K562 (cell line): ENCODE measurements at places on chromosomes 6 and 20.
A peak's percentile ranks its signal among the peaks of the same experiment; 100 is the strongest.

DNA sequence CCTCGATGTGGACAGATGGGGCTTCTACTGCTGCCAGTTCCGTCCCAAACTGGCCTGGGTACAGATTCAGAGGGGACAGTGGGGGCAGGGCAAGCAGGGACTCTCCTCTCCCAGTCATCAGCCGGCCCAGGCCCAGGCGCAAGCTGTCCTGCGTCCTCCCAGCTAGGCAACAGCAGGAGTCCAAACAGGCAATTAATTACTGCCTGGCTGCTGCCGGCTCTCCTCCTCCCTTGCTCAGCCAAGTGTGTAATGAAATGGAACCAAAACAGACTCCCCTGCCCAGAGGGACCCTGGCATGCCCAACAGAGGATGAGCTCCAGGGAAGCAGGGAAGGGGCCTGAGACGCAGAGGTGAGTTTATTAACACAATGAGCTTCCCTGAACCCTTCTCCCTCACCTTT is 17.8 kb upstream of the SLC32A1 start:
- H3K27me3 ChIP-seq: peaks cover 65% of the 10 kb centered on the region
- H3K4me3 ChIP-seq: no peak overlapping the region
- no peak for DNase-seq
- H3K4me1 ChIP-seq: no peaks in the 10 kb centered on the region
- no peak overlapping the region for H3K27ac ChIP-seq

DNA sequence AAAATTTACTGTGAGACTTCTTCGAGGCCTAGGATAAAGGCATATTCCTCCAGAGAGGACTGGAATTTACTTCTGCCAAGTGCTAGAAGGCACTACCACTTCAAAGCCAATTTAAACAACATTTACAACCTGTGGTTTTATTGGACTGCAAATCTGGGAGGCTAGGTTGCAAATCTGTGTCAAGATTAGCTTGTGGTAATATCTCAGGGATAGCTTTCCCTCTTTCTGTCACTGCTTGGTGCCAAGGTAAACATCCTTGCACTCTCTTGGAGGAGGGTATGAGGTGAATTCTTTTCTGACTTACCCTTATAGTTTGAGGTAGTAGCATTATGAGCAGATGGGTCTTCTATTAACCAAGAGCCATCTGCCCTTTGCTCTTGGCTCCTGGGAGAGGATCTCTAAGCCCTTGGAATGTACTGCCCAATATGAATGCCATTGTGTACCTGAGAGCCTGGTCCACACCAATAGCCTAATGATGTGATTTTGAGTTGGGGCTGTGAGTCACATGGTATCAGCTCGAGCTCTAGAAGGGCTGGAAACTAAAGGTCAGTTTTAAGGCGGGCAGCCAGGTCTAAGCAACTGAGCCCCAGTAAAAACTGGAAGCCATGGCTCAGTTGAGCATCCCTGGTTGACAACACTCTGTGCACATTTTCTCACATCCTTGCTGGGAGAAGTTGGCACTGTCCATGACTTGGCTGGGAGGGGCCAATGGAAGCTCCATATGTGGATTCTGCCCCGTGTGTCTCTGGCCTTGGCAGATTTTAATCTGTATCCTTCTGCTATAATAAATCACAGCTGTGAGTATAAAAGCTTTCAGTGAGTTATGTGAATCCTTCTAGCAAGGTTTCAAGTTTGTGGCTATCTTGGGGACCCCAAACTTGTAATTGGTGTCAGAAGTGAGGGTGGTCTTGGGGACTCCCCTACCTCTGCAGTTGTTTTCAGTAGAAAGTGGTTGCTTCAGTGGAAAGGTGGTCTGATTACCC is 188.1 kb downstream of the UBE3D start:
- H3K4me1 ChIP-seq: no peaks in the 10 kb centered on the region
- no peaks in the 10 kb centered on the region for H3K36me3 ChIP-seq
- H3K27me3 ChIP-seq: no peaks in the 10 kb centered on the region
- no peak overlapping the region for H3K27ac ChIP-seq

DNA sequence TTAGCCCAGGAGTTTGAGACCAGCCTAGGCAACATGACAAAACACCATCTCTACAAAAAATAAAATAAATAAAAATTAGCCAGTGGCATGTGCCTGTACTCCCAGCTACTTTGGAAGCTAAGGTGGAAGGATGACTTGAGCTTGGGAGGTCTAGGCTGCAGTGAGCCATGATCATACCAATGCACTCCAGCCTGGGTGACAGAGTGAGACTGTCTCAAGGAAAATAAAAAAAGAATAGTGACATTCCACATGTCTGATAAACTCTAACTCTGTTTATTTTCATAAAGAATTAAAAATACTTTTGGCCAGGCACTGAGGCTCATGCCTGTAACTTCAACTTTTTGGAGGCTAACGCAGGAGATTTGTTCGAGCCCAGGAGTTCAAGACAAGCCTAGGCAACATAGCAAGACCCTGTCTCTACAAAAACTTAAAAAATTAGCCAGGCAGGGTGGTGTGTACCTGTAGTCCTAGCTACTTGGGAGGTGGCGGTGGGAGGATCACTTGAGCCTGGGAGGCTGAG is 115.1 kb downstream of the GJA1 start:
- DNase-seq: no peak
- H3K4me3 ChIP-seq: no peak overlapping the region

- no peaks in the 10 kb centered on the region for H3K36me3 ChIP-seq
- no peaks in the 10 kb centered on the region for H3K27me3 ChIP-seq
- no peaks in the 10 kb centered on the region for H3K4me1 ChIP-seq
- H3K27ac ChIP-seq: no peak overlapping the region
- no peak overlapping the region for H3K4me3 ChIP-seq
- no peak for DNase-seq
These were observed 62.6 kb downstream of the OGFRL1 start for GRCh38 chr6:71351190-71351589.

GRCh38 chr20:49203746-49204145 is 15.5 kb upstream of the DDX27 start:
- no peak overlapping the region for H3K4me3 ChIP-seq
- no peaks in the 10 kb centered on the region for H3K4me1 ChIP-seq
- H3K27ac ChIP-seq: no peak overlapping the region
- H3K27me3 ChIP-seq: no peaks in the 10 kb centered on the region
- DNase-seq: no peak
- no peaks in the 10 kb centered on the region for H3K36me3 ChIP-seq

DNA sequence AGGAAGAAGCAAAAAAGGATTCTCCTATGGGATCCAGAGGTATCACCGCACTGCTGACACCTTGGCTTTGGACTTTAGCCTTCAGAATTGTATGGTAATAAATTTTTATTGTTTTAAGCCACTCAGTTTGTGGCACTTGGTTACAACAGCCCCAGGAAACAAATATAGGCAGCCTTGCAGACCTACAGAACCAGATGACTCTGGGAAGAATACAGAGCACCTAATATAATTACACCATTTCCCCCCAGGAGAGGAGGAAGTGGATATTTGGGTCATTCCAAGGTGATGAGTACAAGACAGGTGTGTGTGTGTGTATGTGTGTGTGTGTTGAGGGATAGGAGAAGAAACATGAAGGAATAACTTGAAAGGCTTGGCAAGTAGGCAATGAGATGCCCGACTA is 84.2 kb upstream of the ENPP5 start:
- H3K27ac ChIP-seq: no peak overlapping the region
- no peak overlapping the region for H3K4me3 ChIP-seq
- H3K36me3 ChIP-seq: no peaks in the 10 kb centered on the region
- H3K27me3 ChIP-seq: no peaks in the 10 kb centered on the region
- DNase-seq: no peak

GRCh38 chr20:19130613-19130984 is 81.8 kb upstream of the SLC24A3 start:
- H3K36me3 ChIP-seq: no peaks in the 10 kb centered on the region
- H3K27me3 ChIP-seq: no peaks in the 10 kb centered on the region
- H3K4me3 ChIP-seq: no peak overlapping the region
- DNase-seq: no peak
- H3K4me1 ChIP-seq: no peaks in the 10 kb centered on the region

- DNase-seq: peak; percentile 15
- H3K4me1 ChIP-seq: no peaks in the 10 kb centered on the region
- no peak overlapping the region for H3K27ac ChIP-seq
- H3K36me3 ChIP-seq: no peaks in the 10 kb centered on the region
- no peaks in the 10 kb centered on the region for H3K27me3 ChIP-seq
- H3K4me3 ChIP-seq: no peak overlapping the region
These were observed 66.5 kb upstream of the SLC35F1 start for GRCh38 chr6:117840541-117840983.

DNA sequence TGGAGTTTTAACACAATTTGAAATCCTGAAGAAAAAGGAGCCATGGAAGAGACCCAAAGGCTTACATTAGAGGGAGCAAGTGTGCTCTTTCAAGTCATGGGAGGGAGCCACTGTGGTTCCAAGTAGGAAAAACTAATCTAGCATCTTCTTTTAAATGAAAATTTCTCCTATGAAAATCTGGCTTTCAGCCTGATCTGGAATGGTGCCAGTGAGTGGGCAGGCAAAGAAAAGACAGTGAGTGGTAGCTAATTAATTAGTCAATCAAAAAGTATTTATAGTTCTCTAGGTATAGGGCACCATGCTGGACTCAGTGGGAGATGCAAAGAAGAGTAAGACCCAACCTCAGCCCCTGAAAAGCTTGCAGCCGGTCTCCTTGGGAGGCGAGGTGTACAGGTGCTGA is 21.9 kb downstream of the CAP2 start:
- H3K27ac ChIP-seq: no peak overlapping the region
- H3K4me3 ChIP-seq: no peak overlapping the region
- no peak for DNase-seq
- H3K27me3 ChIP-seq: no peaks in the 10 kb centered on the region; the same call in 2 of the 3 replicates
- H3K4me1 ChIP-seq: no peaks in the 10 kb centered on the region

DNA sequence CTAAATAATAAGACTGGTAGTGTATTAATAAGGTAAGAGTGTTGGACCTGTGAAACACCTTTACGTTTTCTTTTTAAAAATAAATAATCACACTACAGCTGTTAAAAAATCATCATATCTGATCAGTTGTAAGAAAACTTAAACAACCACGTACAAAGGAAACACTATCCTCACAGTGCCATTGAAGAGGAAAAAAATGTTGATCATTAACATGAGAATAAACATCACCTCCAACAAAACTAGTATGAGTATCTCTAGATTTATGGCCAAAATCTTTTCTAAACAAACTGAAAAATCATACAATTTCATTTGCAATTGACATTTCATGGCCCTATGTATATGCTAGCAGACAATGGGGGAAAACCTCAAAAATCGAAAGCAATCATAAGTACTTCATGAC is 590 bp downstream of the EYS start:
- H3K27me3 ChIP-seq: no peaks in the 10 kb centered on the region
- H3K27ac ChIP-seq: no peak overlapping the region
- H3K36me3 ChIP-seq: no peaks in the 10 kb centered on the region
- DNase-seq: no peak
- H3K4me1 ChIP-seq: no peaks in the 10 kb centered on the region

GRCh38 chr6:4174042-4174441 is 38.7 kb upstream of the ECI2 start:
- H3K36me3 ChIP-seq: no peaks in the 10 kb centered on the region
- no peak overlapping the region for H3K27ac ChIP-seq
- H3K4me1 ChIP-seq: no peaks in the 10 kb centered on the region; the same call in 1 of the 2 replicates
- H3K4me3 ChIP-seq: no peak overlapping the region
- no peaks in the 10 kb centered on the region for H3K27me3 ChIP-seq
- DNase-seq: no peak

GRCh38 chr20:43579861-43580793 is 10.6 kb upstream of the IFT52 start:
- no peaks in the 10 kb centered on the region for H3K36me3 ChIP-seq
- no peak overlapping the region for H3K4me3 ChIP-seq
- H3K27me3 ChIP-seq: no peaks in the 10 kb centered on the region

DNA sequence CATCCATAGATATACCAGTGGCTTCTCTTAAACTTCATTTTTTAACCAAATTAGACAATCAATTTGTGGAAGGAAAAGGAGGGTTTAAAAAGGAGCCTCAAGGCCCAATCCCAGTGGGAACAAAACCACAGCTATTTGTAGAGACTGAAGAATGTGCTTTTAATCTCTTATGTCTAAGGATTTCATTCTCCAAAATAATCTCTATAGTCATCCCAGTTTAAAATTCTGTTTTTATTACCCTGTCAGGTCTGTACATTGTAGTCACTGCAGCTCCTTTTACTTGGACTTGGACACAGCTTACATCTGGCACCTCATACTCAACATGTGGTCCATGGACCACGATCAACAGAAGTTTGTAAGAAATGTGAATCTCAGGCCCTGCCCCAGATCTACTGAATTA is 152.1 kb upstream of the STMND1 start:
- no peaks in the 10 kb centered on the region for H3K36me3 ChIP-seq
- H3K4me1 ChIP-seq: no peaks in the 10 kb centered on the region
- H3K4me3 ChIP-seq: no peak overlapping the region
- H3K27me3 ChIP-seq: no peaks in the 10 kb centered on the region
- no peak for DNase-seq

DNA sequence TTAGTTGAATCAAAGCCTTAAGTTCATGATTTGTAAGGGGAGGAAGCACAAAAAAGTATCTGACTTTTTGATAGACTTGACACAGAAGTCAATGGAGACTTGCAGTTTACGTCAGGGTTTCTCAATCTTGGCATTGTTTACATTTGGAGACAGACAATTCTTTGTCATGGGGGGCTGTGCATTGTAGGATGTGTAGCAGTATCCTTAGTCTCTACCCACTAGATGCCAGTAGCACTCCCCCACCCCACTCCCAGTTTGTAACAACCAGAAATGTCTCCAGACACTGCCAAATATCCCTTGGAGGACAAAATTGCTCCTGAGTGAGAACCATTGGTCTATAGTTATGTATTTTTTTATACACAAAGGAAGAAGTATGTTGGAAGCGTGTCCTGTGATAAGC is 434.1 kb downstream of the RFPL4B start:
- no peak overlapping the region for H3K4me3 ChIP-seq
- no peak overlapping the region for H3K27ac ChIP-seq
- no peak for DNase-seq

- H3K27ac ChIP-seq: no peak overlapping the region
- H3K4me1 ChIP-seq: no peaks in the 10 kb centered on the region
- H3K4me3 ChIP-seq: no peak overlapping the region
- peaks cover 24% of the 10 kb centered on the region for H3K27me3 ChIP-seq
- DNase-seq: no peak
These were observed 130.8 kb downstream of the SYCP2 start for GRCh38 chr20:59802471-59803221.

DNA sequence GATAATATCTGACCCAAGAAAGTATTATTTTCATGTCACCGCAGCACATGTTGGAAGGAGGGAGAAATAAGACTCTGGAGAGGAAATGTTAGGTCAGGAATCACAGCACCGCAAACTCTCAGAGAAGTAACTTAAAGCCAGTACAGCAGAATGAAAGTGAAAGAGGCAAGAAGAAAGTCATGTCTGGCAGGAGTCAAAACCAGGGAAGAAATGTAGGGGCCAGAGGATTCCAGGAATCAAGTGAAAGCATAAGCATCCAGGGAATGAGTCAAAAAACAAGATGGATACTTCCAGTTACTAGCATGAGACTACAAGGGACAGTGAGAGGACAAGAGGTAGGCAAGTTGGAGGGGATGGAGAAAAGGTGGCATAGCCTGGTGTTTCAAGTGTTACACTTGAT is 80.4 kb downstream of the AK9 start:
- no peaks in the 10 kb centered on the region for H3K36me3 ChIP-seq
- no peak overlapping the region for H3K27ac ChIP-seq
- no peaks in the 10 kb centered on the region for H3K4me1 ChIP-seq
- H3K27me3 ChIP-seq: peaks cover 5% of the 10 kb centered on the region; the same call in 1 of the 2 replicates
- no peak overlapping the region for H3K4me3 ChIP-seq
- DNase-seq: no peak
